NCI-H187 (cell line): ENCODE measurements at places on chromosomes 7 and 10.

DNA sequence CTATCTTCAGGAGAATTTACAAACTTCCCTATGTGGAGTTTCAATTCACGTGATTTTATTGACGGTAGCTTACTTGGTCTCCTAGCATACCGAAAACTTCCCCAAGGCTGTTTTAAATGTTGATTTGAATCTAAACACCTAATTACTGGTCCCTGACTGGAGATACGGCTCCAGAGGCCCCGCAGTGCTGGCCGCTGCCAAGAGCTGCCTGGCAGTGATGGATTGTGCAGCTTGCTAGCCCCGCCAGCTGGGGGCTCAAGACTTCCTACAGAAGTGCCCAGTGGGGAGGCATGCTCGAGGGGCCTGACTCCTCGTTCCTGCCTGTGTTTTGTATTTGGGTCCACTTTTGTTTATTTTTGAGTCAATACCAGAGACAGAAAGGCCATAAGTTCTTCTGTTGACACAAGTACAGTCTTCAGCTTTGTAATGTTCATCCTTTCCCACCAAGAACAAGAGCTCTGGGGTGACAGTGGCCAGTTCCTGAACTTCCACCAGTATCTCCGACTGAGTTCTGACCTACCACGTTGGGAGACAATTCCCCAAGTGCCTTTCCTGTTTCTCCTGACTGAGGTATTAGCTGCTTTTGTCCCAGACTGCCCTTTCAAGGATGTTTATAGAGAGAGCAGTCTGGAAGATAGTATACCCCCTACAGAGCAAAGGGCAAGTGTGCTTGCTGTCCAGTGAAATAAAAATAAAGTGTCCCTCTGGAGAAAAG, 80.7 kb upstream of the CXCL12 start:
- DNase-seq, result no peak

DNA sequence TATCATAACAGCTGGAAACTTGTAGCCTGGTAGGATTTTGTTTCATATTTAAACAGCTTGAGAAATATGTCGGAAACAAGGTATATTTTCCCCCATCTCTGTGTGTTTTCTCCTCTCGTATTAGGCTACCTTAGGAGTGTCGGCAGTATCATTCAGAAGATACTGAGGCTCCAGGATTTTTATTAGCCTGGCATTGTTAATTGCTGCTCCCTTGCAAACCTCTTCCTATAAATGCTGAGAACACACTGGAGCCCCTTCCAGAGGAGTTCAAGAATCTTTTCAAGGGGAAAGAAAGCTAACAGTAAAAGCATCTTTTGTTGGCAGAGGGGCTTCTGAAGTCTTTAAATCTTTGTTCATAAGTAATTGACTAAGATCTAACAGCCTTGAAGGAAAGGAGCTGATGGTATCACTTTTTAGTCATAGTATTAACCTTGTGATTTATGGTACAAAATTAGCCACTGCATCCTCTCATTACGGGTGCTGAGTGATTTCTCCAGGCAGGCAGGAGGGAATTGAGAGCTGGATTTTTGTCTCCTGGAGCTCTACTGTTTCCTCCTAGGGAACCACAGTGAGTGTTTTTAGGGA, 998.7 kb downstream of the LRMDA start:
- no peak for DNase-seq

DNA sequence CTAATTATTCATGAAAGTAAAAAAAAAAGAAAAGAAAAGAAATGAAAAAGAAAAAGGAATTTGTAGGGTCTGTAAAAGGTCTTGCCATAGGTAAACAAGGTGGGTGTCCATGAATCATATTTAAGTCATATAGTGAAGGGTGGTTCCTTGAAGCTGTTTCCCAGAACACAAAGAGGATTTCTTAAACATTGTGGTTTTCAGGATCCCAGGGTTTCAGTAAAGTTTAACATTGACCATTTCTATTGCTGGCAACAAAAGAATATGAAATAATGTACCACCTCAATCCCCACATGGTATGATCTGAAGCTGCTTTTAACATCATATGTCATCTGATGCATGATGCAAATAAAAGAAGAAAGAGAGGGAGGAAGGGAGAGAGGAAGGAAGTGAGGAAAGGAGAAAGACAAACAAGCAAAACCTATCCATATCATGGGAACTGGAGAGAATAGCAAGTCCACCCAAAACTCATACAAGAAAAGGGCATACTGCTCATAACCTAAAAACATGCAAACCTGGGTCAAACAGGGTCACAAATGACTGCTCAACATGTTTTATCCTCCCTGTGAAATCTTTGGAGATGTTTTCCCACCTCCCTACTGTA, 663.5 kb downstream of the SORCS1 start:
- no peak for DNase-seq

DNA sequence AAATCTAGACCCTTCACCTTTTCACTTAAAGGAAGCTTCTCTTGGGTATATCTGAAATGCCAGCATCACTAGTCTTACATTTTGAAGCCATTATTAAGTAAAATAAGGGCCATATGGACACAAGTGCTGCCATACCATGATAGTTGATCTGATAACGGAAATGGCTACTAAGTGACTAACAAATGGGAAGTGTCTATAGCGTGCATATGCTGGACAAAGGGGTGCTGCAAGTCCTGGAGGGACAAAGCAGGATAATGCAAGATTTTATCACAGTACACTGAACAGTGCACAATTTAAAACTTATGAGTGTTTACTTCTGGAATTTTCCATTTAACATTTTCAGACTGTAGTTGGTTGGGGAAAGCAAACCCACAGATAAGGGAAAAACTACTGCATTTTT, 117.9 kb downstream of the ELMO1 start:
- DNase-seq, result no peak

GRCh38 chr7:117659531-117660011, 179.7 kb downstream of the CFTR start:
- DNase-seq, result no peak

GRCh38 chr7:27160546-27161213, 4.2 kb upstream of the HOXA7 start:
- DNase-seq, result peak; percentile 53

DNA sequence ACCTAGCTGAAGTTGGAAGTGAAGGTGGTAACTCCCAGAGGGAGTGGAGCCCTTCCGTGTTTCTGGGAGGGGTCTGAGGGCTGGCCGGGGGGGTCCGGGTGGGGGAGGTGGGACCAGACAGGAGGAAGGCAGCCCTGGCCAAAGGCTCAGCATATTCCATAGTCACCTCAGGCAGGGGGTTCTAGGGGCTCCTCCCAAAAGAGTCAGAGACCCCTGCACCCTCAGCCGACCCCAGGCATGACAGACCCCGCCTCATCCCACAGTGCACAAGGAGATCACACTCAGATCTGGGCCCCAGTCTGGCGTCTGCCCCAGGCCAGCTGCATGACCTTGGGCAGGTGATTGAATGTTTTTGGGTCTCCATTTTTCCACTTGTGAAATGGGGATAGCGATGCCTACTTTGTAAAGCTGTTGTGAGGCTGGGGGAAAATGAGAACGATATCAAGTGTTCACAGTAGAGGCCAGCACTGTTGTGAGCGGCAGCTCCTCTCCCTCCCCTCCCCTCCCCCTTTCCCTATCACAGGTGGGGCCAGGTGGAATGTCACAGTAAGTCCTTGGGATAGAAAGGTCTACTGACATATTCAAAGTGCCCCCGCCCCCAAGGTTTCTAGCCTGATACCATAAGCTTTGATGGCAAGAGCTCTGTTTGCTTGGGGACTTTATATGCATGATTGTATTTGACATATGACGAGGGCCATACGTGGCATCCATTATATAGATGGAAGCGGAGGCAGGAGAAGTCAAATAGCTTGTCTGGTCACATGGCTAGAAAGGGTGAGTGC, 33.3 kb downstream of the DNAJB12 start:
- DNase-seq, result no peak

GRCh38 chr7:147765301-147765700, 825.3 kb upstream of the C7orf33 start:
- DNase-seq, result no peak

DNA sequence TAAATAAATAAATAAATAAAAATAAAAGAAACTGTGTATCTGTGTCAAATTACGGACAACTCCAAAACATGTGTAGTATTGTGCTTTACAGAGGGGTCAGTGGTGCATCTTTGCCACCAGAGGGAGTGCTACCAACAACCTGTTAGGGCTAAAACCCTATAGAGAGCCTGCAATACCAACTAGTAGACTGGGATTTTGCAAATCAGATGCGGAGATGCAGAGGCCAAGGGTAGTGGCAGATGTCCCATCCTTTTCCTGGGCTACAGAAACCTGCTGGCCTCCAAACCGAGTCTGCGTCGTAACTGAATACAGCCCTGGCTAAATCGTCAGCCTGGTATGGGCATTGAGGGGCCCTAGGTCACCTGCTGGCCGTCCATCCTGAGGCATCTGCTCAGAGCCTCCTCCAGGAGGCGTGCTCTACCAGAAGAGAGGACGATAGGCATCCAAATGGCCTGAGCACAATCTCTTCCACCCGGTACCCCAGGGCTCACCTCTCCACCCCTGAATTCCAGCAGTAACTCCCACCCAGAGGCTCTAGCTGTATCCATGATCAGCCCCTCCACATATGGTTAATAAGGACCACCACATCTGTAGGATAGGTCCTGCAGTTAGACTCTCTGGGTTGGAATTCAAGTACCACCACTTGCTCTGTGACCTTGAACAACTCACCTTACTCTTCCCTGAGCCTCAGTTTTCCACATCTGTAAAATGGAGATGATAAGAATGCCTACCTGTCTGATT, 6.2 kb upstream of the RRP12 start:
- DNase-seq, result no peak

DNA sequence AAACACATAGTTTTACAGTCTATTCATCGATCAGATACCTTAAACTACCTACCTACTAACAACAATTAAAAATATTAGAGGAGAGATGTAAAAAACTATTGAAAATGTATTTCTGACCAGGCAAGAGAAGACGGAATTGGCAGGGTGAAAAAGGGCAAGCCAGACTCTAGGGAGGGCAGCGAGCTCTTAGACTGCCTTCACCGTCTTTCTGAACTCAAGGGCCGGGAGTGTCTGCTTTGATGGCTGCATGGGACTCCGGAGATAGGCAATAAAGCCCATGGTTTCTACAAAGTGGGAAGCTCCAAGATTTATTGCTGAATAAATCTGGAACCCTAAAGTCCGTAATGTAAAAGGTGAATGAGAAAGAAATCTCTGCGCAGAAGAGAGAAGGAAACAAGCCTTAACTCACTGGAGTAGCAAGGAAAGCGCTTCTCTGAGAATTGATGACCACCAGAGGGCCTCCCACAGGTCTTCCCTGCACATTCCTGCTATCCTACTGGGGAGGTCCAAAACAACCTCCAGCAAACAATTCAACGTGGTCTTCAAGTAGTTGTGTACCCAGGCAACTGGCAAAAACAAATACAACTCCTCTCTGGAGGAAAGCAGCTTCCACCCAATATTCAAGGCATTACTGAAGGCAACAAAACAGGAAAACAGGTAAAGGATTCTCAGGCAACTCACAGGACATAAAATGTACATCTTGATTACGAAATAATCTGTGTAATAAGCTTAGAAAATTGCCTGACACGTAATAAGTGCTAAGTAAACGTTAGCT, 181.3 kb downstream of the SDK1 start:
- no peak for DNase-seq

GRCh38 chr7:7653593-7654187, 13.1 kb downstream of the UMAD1 start:
- DNase-seq, result no peak

DNA sequence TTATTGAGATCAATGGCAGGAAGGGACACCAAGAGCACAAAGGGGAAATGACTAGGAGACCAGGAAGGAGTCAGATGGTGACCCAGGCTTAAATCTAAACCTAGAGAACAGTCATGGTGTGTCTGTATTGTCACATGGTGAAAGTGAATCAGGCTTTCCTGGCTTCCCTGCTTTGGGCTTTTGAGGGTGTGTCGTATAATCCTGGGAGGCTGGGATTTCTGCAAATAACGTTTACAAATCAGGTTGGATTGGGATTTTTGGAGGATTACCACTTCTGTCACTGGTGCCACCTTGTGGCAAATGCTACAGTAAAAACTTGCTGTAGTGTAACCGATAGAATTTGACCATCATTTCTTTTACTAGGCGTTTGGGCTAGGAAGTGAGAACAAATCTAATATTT, 502.6 kb downstream of the NRG3 start:
- no peak for DNase-seq

GRCh38 chr10:70232859-70233108, 445 bp downstream of the PPA1 start:
- DNase-seq, result no peak

- no peak for DNase-seq
Measured at GRCh38 chr10:8041992-8042720, 12.3 kb upstream of the GATA3 start.

DNA sequence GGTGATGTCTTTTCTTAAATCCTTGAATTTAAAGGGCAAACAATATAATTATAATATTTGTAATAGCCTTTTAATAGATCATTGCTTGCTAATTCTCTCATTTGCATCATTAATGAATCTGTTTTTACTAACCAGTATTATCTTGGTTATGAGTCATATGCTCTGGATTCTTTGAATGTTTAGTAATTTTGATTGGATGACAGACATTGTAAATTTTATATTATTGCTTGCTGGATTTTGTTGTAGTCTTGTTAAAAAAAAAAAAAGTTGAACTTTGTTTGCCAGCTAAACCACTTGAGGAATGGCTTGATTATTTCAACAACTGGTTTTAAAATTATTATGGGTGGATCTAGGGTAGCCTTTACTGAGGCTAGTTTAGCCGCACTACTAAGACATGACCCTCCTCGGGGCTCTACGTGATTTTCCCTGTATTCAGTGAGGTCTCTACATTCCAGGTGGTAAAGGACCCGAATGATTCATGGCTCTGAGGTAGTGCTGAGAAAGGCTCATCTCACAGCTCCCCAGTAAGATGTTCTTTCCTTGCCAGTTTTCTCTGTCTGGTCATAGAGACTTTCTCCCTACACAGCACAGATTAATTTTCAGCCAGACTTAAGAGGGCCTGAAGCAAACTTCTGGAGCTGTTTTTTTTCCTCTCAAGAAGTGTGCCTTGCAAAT, 8.5 kb downstream of the C10orf90 start:
- no peak for DNase-seq

- DNase-seq, result no peak
Measured at GRCh38 chr7:75870557-75871161, 8.2 kb upstream of the RHBDD2 start.

- DNase-seq, result no peak
Measured at GRCh38 chr7:19015098-19015497, 102.3 kb downstream of the TWIST1 start.

DNA sequence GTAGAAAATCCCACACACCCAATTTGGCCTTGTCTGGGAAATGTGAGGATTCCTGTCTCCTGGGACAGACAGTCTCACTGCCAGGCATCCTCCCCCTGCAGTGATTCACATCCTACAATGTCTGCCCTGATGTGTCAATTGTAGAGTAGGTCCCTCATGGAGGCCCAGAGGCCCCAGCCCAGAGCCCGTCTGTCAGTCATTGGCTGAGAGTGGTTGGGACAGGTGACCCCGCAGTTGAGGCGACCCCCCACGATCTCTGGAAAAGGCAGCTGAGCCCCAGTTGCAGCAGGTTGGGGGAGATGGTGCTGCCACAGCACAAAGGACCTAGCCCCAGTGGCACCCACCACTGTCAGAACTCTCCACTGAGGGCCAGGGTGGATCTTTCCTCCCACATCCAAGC, 84.3 kb upstream of the INSIG1 start:
- no peak for DNase-seq

DNA sequence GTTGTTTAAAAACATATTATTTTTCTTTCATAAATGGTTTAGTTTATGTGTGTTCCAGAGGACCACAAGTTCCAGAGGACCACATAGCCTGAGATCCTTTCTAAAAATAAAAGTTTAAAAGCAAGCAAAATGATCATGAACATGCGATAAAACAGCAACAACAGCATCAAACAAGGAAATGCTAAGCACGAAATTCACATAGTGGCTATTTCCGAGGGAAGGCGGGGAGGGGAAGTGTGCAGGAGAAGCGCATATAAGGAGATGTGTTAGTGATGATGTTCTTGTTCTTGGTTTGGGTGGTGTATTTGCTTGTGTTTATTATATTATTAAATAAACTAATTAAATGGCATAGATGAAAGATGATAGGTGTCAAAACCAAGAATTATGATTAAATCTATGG, 1.2 kb downstream of the TBATA start:
- no peak for DNase-seq
